ENCODE measurements at places on chromosomes 1 and 21. TPM values are rescaled to one million over a fixed set of nuclear protein-coding genes. Genes with fewer than 3 reads are reported as not detected.

NFIA gene
- 4.1 TPM for total RNA-seq

PODN gene
- not detected for total RNA-seq

LAD1 gene
- 0.69 TPM for total RNA-seq

LCE2A gene
- total RNA-seq, result not detected

ACTL8 gene
- total RNA-seq, result 1.9 TPM
